ENCODE measurements at places on chromosomes 11 and 22. TPM values are rescaled to one million over a fixed set of nuclear protein-coding genes. Genes with fewer than 3 reads are reported as not detected.

The SLC22A12 gene
- total RNA-seq: not detected

The SYCE3 gene
- not detected for total RNA-seq

The GSTT2 gene
- total RNA-seq: not detected

DNA sequence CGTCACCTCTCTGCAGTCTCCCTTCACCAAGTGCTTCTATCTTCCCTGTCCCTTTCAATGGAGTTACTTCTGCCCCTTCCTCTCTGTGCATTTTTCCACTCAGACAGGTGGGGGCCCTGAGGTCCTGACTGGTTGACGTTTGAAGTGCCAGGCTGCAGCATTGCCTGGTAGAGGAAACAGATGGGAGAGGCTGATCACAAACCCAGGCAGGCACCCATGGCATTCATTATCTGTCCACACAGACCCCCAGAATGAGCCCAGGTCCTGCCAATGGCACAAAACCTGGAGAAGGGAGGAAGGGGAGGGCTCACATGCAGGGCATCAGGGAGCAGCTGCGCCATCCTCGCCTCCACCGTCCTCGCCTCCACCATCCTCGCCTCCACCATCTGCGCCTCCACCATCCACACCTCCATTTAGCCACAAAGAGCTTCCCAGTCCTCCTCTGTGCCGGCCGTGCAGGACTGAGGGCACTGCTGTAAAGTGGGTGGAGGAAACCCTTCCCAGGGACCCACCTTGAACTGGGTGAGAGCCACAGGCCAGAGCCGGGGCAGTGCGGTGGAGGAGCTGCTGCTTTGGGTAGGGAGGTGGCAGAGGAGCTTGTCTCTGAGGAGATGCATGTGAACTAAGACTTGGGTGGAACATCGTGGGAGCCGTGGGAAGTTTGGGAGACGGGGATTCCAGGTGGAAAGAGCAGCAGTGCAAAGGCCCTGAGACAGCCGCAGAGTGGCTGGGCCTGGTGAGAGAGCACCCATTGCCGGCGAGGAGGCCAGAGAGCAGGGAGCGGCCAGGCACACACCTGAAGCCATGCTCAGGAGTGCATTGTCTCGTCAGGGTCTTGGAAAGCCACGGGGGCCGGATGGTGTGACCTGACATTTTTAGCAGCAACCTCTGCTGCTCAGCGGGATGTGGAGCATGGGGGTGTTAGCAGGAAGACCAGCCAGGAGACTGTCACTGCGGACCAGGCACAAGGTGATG is 145.1 kb downstream of the TBC1D22A start:
- no peak for DNase-seq

GRCh38 chr11:114478768-114479167 is 39.5 kb downstream of the REXO2 start:
- no peak for DNase-seq

DNA sequence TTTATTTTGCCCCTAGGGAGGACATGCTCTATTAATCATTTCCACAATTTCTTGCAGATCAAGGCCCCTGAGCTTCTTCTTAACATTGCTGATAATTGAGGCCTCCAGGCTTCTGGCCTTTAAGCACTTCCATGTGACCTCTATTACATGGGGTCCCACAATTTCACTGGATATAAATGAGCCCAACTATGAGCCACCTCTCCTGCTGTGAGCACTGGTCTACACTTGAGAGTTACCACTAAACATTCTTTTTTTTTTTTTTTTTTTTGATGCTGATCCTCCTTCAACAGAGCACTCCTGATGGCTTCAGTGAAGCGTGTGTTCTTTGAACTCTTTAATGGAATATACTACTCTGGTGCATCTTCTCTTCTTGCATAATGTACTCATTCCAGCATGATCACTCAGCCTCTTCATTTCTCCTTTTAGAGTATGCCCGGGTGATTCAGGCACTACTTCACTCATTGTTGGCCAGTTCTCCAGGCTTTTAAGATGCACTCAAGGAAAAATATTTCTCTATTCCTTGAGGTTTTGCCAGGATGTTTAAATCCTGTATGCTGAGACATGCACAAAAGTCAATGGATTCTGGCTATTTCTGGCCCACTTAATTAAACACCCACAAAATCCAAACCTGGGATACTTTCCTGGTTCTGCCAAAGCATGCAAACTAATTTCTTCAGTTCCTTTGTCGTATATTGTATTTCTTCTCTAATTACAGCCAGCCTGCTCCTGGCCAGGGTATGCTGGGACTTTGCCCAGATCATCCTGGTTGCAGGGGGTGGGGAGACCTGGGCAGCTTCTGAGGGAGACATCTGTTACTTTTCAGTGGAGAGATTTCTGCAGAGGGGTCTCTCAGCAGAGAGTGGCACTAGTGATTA is 257.8 kb upstream of the LUZP2 start:
- no peak for DNase-seq

- DNase-seq: peak; percentile 96
Measured at GRCh38 chr22:30802202-30803166, 107.8 kb downstream of the OSBP2 start.

GRCh38 chr11:2187280-2187707 is 15.7 kb upstream of the TH start:
- no peak for DNase-seq

DNA sequence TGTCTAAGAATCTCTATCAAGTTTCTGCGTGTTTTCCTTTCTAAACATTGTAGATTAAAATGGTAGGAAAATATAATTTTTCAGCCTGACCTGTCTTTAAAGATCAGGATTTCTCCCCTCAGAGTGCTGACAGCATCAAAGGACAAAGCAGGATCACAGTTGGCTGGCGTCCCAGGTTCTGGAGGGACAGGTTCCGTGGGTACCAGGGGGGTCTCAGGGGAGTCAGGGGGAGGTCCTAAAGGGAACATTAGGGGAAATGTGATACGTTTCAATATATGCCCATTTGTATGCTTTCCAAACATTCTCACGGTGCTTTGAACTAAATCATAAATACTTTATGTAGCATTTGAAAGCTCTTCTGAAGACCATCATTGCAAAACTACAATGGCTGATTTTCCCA is 3.4 kb downstream of the MMP3 start:
- no peak for DNase-seq

- DNase-seq: no peak
Measured at GRCh38 chr11:34655335-34656008, 34.6 kb downstream of the EHF start.

GRCh38 chr11:76670485-76671236 is at the start of gene LRRC32:
TSS of gene LRRC32 (minus strand) at chr11:76670747. CDS start at chr11:76665954, 4,793 bp downstream.
- peak; percentile 93 for DNase-seq

Data from H7 (cell line).